T-helper 1 cell (primary cell): ENCODE measurements at places on chromosomes 4 and X.

DNA sequence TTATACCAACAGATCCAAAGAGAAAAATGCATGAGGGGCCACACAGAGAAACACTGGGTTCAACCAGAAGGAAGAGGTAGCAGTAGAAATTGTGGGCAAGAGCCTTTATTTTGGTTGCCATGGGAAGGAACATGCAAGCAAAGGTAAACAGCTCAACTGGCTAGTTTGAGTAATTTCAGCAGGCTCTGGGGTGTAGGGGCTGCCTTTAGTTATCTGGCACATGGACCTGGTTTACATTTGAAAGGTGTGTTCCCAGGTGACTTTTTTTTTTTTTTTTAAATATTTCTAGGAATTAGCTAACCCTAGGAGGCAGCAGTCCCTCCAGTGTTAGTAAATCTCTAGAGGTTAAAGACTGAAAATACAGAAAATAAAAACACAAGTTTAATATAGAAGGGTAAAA lies 481.9 kb downstream of the ACTRT1 start:
- DNase-seq, result no peak

DNA sequence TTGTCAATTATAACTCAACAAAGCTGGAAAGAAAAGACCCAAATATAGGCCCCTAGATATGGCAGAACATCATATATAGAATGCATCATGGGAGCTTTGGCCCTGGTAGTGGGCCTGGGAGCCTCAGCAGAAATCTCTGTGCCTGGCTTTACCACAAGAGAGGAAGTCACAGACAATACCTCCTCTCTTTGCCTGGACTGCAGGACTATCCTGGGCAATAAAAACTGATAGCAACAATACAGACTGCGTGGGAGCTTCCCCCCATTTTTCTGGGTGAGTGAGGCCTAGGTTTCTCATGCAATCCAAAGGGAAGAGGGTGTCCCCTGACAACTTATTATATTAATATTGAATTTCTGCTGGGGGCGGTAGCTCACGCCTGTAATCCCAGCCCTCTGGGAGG lies 64.0 kb upstream of the NFKB1 start:
- DNase-seq, result no peak

- DNase-seq, result no peak
These were observed at the start of gene SPP1 for GRCh38 chr4:87975466-87975865. Gene SPP1 (plus strand): TSS chr4:87975714. CDS start chr4:87976896, 1,182 bp downstream.

- DNase-seq, result no peak
These were observed 68.7 kb upstream of the DCLK2 start for GRCh38 chr4:150009533-150009932.

- DNase-seq, result no peak
These were observed 263.4 kb upstream of the NDST4 start for GRCh38 chr4:115376866-115377265.

DNA sequence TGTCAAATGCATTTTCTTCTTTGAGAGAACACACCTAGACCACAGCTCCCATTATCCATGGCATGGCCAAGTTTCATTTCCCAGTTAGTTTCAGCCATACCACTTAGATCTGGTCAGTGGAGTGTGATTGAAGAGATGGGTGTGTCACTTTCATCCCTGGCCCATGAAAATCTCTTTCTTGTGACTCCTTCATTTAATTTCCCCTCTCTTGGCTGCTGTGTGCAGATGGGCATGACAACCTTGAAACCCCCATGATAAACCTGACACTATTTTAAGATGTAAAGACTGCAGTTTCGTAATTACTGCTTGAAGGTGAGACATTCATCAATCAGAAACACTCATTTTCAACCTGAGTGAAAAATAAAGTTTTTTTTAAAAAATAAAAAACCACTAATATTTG lies 284.9 kb downstream of the IL15 start:
- DNase-seq, result no peak

- DNase-seq, result no peak
These were observed 61.0 kb upstream of the PRDM8 start for GRCh38 chr4:80136270-80136669.

GRCh38 chr4:13240066-13240465 lies 244.1 kb downstream of the RAB28 start:
- DNase-seq, result no peak

DNA sequence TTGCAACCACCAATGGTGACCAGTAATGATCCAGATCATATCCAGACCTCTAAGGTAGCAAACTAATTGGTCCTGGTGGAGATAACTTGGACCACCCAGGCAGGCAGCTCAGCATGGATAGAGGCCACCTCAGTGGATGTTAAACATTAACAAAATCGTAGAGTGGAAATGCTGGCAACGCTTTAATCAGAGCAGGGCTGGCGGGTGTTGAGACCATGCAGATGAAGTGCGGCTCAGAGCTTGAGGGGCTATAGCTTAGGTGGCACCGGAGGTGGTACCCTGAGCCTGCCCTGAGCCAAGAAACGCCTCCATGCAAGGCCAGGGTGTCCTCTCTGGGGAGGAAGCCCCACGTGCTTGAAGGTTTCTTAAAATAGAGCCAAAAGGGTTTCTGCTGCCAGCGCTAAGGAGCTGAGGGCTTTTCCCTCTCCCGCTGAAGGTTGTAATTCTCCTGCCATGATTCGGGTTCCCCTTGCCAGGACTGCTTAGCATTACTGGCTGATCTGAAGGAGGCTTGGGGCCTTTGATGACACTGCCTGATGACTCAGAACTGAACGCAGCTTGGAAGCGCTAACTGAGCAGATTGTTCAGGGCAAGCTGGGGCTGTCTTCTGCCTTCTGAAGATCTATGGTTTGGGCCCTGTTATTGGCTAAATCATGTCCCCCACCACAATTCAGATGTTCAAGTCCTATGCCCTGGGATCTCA lies 177.8 kb upstream of the ATP6AP2 start:
- DNase-seq, result no peak

DNA sequence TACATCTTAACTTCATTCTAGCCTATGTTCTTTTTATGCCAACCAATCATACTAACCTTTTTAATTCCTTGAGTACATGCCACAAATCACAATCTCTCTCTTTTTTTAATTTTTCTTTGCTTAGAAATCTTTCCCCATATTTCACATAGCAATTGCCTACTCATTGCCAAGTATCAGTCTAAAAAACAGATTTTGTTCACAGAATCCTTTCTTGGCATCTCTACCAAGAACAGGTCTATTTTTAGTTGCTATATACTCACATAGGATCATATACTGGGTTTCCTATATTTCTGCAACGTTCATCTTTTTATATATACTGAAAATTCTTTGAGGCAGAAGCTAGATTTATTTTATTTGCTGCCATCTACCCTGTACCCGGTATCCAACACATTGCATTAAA lies 292.1 kb downstream of the GASK1B start:
- no peak for DNase-seq

DNA sequence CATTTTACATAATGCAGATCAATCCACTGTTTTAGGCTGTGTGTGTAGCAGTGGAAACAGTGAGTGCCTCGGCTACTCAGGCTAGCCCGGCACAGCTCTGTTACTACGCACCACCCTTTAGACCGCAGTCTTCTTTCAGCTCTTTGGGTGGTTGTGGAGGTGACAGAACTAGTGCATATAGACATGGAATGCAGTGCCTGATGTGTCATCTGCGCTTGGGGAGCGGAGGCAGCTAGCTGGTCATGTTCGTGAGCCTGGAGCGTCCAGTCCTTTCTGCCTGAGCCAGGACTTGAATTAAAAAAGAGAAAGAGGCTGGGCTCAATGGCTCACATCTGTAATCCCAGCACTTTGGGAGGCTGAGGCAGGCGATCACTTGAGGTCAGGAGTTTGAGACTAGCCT lies 4.8 kb downstream of the TBC1D14 start:
- DNase-seq, result no peak

GRCh38 chrX:70476934-70477733 lies 32.5 kb downstream of the DLG3 start:
- DNase-seq, result no peak

DNA sequence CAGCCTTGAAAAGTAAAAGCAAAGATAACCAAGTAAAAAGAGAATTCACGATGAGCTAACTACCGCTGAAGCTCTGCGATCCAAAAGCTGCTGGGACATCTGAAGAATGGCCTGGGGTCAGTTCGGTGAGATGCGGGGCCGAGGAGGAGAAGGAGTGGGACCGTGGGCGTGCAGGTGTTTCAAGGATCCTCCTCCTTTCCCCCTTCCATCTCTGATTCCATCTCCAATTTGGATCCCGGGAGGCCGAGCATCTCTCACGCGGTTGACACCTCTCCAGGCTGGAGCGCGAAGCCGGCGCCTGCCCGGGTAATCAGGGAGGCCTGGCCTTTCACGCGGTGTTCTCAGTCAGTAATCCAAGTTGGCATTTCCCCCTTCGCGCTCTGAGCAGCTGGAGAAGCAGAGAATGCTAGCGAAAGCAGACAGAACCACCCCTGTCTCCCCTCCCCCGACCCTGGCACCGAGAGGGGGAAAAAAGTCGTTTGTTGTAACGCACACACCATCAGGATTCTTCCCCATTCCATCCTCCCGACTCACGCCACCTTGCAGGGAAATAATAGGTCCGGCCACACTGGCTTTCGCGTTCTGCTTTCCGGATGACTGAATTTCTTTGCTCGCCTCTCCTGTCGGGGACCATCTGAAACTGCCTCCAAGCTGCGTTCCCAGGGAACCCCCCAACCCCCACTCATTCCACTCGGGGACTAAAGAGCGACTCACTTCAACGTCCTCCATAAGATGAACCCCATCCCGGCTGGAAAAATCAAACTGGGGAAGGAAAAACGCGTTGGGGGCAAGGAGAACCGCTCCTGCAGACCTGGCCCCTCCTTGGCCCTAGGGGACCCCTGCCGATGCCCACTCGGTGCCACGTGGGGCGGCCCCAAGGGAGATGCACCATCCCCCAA lies 6.5 kb downstream of the NEUROG2 start:
- no peak for DNase-seq

- DNase-seq, result no peak
These were observed 9.0 kb upstream of the TRPC3 start for GRCh38 chr4:121960818-121961217.

- no peak for DNase-seq
These were observed 47.6 kb downstream of the ANOS1 start for GRCh38 chrX:8684201-8684965.

DNA sequence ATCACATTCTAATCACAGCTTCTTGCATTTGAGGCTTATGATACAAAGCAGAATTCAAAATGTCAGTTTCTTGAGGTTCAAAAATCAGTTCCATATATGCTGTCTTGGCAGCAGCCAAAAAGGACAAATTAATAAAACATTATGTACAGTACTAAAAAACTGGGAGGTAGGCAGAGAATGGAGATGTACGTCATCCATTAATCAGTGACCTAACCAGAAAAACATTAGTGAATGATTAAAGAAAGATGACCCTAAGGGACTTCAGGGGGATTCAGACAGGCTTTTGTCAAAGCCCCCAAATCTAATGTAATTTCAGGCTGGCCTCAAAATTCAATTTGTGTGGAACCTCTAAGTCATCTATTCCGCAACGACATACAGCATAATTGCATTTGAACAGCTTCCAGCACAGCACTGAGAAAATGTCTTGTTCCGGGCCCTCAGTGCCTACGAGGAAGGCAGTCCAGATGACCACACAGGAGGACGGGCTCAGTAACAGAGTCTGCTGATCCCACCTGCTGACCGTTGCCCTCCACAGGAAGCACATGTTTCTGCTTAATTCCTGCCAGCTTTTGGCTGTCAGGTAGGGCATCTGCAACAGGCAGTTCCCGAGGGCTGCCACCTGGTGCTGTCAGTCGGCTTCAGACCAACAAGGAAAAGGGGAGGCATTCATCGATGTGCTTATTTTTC lies 83.8 kb upstream of the HHIP start:
- no peak for DNase-seq

- no peak for DNase-seq
These were observed 19.9 kb downstream of the SH3BP2 start for GRCh38 chr4:2812612-2813354.

GRCh38 chrX:53704294-53704693 lies 17.8 kb upstream of the HUWE1 start:
- DNase-seq, result no peak

GRCh38 chr4:130110770-130111169 lies 1014.8 kb downstream of the C4orf33 start:
- DNase-seq, result no peak

- no peak for DNase-seq
These were observed 140.6 kb upstream of the ARX start for GRCh38 chrX:25156323-25156722.

- DNase-seq, result no peak
These were observed 54.4 kb upstream of the ESX1 start for GRCh38 chrX:104309169-104309568.

GRCh38 chr4:14035076-14035475 lies 407.6 kb upstream of the BOD1L1 start:
- DNase-seq, result no peak

DNA sequence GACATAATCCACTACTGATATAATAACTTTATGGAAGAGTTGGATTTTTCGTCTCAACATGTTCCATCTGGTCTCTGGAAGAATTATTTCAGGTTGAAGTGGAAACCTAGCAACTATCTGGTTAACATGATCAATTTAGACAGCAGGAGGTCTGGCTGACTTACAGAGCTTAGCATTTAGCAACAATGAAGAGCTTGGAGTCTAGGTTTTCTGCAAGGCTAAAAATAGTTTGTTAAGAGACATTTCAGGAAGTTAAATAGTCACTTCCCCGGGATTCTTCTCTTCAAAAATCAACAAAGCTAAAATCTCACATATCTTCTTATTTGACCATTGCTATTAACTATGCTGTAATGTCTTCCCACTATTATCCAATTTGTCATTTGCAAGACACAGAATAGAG lies 418.6 kb upstream of the DIPK2B start:
- no peak for DNase-seq

DNA sequence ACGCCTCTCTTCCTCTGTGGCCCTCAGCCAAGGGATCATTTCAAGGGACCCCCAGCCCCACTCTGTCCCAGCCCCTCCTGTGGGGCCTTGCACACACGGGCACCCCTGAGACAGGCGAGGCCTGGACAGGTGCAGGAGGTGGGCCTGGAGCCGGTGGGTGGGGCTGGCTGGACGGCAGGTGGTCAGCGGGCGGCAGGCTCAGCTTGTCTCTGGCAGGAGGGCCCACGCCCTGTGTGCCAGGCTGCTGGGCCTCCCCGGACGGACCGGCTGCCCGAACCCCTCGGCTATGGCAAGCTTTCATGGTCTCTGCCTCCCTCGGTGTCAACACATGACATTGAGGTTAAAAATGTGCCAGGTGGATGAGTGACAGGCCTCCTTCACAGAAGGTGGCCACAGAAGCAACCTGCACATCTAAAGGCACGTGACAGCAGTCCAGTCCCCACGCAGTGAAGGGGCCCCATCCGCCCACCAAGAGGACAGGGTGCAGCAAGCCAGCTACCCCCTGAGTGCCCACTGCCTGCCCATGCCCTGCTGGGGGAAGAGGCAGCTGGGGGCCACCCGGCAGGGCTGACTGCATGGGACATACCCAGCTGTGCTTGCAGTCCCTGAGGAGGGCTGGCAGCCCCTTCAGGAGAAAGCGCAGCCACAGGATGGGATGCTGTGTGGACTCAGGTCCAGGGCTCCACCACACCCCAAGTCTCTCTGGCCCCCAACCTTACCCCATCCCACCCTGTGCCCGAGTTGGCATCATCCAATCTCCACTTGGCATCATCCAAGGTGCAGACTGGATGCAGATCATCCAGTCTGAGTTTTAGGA lies 109.3 kb downstream of the FAM53A start:
- DNase-seq, result no peak

DNA sequence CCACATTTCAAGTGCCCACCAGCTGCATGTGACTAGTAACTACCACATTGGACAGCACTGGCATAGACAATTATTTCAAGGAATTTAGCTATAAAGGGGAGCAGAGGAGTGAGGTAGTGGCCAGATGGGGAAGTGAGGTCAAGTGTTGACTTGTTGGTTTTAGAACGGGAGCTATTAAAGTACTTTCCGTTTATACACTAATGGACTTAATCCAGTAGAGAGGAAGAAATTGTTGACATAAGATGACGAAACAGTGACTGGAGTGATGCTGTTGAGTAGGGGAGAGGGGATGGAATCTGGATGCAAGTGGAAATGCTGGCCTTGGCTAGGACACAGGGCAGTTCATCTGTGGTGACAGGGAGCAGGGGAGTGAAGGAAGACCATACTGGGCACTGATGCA lies 154.4 kb downstream of the AMMECR1 start:
- DNase-seq, result no peak
